Hematopoietic multipotent progenitor cell treated with erythropoietin and hydrocortisone succinate and interleukin-3 and kit ligand, for 6 days (in vitro differentiated cells): ENCODE measurements at places on chromosomes 2 and 18.

- peak; percentile 36 for DNase-seq
Observed at GRCh38 chr2:42101206-42102023, 53.6 kb downstream of the PKDCC start.

DNA sequence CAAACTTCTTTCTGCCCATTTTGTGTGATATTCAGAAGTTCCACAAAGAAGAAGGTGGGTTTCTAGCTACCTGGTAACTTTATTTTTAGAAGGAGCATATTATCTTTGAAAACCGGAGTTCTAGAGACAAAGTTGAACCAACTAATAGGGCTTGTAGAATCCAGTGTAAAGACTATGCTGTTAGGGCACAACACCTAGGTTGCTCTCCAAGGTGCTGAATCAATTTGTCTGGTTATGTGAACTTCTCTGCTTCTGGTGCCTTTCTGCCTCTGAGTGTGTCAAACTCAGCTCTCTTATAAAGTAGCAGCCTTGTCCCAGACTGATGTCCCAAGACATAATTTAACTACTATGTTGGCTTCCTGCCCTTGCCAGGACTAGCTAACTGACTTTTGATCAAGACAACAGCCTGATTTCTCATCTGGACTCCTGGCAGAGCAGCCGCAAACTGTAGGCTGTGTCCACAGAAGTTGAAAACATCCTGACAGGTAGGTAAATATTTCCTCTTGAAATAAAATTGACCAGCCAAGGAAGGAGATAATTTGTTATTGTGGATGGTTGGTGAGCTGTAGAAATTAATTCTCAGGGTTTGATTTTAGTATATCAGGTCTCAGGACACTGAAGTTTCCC, 119.4 kb downstream of the CYRIA start:
- peak; percentile 89 for DNase-seq

DNA sequence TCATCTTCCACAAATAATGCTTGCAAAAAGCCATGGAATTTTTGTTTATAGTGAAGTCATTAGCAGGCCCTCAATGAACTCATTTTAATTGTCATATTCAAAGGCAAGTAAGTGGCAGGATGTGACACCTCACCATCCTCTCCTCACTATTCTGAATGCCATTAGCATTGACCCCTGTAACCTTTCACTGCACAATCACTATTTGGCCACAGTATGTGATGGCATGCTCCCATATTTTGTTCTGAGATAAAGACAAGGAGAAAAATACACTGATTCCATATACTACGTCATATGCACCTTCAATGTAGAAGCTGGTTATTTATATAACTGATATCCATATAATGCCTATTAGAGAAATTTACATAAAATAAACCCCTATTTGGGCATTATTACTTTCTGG, 1443.2 kb downstream of the SUCLG1 start:
- DNase-seq, result no peak

- DNase-seq, result peak; percentile 54
Observed at GRCh38 chr2:187985923-187986322, 305.8 kb upstream of the GULP1 start.

- DNase-seq, result no peak
Observed at GRCh38 chr2:206063635-206064034, 22.3 kb downstream of the INO80D start.

GRCh38 chr18:58298251-58299134, 254.5 kb downstream of the NEDD4L start:
- no peak for DNase-seq

GRCh38 chr2:13968811-13969210, 663.7 kb upstream of the LRATD1 start:
- no peak for DNase-seq

DNA sequence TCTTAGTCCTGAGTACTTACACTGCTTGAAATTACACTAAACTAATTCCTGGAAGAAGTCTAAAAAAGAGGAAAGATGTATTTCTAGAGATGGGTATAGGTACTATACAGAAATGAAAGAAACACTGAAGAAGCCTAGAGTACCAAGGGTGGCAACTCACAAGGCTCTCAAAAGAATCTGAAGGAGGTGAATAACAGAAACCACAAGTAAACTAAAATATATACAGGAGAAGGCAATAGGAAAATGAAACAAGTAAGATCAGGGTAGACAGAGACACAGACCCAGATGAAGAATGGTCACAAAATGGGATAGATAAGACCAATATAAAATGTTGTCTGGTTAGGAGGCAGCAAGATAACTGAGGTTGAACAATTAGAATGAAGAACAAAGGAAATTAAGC, 59.9 kb downstream of the USP37 start:
- peak; percentile 25 for DNase-seq

DNA sequence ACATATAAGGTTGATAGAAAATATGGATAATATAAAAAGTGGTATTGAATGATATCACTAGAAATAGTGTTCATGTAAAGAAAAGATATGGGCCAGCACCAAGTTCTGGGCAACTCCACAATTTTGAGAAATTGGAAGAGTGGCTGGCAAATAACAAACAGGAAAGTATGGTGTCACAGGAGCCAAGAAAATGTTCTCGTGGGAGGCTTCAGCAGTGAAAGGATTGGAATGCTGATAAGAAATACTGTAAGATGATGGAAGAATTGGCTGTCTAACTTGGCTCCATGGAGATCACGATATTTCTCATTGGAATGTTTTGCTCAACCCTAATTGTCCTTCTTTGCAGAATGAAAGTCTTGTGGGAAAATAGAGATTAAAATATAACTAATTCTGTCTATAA, 856.8 kb downstream of the DPP10 start:
- no peak for DNase-seq

DNA sequence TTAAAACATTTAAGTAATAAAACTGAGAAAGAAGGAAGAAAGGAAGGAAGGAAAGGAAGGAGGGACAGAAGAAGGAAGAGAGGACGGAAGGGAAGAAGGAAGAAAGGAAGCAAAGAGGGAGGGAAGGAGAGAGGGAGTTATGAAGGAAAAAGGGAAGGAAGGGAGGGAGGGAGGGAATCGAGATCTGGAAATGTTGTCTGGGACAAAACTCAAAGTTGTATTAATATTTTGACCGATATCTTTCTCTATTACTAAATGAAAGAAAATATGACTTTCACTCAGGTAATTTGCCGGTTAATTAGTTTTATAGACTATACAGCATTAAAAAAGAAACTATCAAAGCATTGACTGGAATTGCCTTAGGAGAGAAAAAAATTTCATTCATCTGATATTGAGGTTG, 44.4 kb downstream of the G6PC2 start:
- no peak for DNase-seq

DNA sequence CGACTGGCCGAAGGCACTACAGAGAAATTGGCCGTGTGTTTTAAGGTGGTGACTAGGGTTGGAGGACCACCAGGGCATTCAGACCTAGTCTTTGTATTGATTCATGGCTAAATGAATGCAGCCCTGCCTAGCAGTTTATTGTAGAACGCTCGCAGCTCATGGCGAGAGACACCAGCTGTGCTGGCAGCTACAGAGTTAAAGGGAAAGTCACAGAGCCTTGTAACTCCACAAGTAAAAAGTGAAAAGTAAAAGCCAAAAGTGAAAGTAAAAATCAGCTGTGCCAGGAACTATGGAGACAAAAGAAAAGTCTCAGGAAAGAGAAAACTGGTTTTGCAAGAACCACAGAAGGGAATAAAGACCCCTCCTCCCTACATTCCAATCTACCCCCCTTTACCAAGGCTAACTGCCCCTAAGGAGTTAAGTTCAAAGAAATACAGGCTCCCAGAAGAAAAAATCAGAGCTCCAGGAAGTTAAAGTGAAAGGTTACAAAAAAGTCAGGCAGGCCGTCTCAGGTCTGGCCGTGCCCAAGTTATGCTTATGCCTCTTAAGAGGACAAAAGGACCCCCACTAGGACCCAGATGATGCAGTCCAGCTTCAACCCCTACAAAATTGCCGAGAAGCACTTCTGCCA, 46.4 kb upstream of the SELENOI start:
- peak; percentile 59 for DNase-seq

DNA sequence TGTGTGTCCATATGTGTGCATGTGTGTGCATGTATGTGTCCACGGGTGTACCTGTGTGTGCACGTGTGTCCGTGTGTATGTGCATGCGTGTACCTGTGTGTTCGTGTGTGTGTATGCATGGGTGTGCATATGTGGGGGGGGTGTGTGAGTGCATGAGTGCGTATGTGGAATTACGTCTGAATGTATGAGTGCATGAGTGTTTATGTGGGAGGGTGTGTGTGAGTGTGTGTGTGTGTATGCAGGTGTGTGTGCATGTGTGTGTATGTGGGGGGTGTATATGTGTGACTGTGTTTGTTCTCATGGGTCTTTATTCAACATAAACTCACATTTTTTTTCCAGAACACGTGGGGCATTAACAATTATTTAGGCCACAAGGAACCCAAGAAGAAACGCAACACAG, 208.4 kb downstream of the SNTG2 start:
- no peak for DNase-seq

DNA sequence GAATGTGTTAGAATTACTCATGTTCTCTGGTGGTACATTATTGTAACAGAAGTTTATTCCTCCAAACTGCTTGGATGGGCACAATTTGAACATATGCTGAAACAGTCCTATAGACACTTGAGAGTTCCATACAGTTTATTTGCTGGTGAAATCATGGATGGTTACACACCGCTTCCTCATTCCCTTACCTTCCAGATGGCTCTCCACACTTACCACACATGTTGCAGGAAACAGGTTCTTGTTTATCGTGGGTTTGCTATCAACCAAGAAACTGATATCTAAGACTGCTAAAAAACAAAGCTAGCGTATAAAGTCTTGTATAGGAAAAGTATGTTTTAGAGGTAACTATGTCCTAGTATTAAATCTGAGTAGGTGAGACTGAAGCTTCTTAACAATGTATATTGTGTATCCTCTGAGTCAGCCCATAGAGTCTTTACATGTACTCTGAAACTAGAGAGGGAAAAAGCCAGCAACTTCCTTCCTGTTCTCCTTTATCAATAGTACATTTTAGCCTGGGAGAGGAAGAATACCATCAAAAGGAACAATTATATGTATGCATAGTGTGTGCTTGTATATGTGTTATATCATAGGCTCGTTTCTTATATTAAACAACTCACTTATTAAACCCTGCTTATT, 313.1 kb downstream of the PLCL1 start:
- DNase-seq, result peak; percentile 13

DNA sequence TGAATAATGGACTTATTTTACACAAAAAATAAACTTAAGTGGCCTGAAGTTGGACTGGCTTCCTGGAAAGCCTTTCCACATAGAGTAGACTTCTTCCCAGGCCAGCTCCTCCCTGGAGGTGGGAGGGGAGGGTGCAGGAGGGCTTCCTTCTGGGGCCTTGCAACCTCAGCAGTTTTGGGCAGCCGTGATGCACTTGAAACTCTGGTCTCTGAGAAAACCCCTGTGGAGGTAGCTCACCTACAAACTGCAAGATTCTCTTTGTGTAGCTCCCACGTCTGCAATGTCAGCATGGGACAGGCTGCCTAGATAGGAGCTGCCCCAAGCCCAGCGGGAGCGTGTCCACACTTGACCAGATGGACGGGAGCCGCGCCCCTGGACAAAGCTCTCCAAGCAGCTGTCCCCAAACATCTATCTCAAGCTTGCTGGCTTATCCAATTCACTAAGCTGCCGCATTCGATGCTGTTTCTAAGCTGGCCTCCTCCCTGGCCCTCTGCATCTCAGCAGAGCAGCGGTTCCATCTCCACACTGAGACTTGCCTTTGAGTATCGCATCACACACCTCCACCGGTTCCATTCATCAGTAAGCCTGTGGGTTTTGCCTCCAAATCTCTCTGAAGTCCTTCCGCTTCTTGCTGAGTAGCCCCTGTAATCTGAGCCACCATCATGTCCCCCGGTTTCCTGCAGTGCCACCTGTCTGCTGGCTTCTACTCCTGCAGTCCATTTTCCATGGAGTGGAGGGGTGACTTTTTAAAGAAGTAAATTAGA, 1.6 kb upstream of the LPIN1 start:
- DNase-seq, result peak; percentile 85

GRCh38 chr2:40435426-40436092, 16.3 kb downstream of the SLC8A1 start:
- no peak for DNase-seq

GRCh38 chr2:1455466-1455865, 42.2 kb downstream of the TPO start:
- DNase-seq, result no peak

- DNase-seq, result no peak
Observed at GRCh38 chr2:24336811-24337210, 23.5 kb downstream of the ITSN2 start.

- peak; percentile 60 for DNase-seq
Observed at GRCh38 chr2:33336036-33336625, 140.3 kb upstream of the RASGRP3 start.

GRCh38 chr2:242011991-242012764, 142.6 kb downstream of the RTP5 start:
- DNase-seq, result no peak

- DNase-seq, result peak; percentile 54
Observed at GRCh38 chr18:26468931-26469340, 79.4 kb downstream of the KCTD1 start.

GRCh38 chr2:215829261-215829660, 184.1 kb downstream of the MREG start:
- no peak for DNase-seq

- DNase-seq, result no peak
Observed at GRCh38 chr2:71759060-71759459, 305.7 kb downstream of the DYSF start.

- peak; percentile 14 for DNase-seq
Observed at GRCh38 chr2:31386648-31387047, 27.9 kb downstream of the XDH start.

- no peak for DNase-seq
Observed at GRCh38 chr2:172256886-172257285, 154.2 kb upstream of the DLX2 start.
